ENCODE measurements at places on chromosomes 7 and 10.

GRCh38 chr7:44965937-44966730 lies 12.7 kb downstream of the MYO1G start:
- DNase-seq: no peak

- DNase-seq: peak; percentile 62
These were observed 2.0 kb upstream of the HEPACAM2 start for GRCh38 chr7:93228302-93228701.

- DNase-seq: no peak
These were observed 14.8 kb downstream of the NPS start for GRCh38 chr10:127563718-127564553.

GRCh38 chr10:25130906-25131305 lies 43.9 kb upstream of the GPR158 start:
- no peak for DNase-seq

GRCh38 chr10:95444792-95445191 lies 116.4 kb downstream of the SORBS1 start:
- DNase-seq: no peak

DNA sequence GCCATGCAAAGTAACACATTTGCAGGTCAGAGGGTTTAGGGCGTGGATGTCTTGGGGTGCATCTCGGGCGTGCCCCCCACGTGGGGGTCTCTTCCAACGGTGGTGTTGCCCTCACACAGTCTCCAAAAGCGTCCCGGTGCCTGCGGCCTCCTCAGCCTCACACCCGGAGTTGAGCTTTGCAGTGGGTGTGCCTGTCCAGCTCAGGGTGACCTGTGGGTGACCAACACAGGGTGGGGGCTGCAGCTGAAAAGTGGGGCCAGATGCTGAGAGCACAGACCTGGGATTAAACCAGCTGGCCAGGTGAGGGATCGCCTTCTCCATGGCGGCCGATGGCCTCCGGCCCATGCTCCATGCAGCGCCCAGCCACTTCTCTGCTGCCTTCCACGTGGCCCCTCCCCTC lies 63.1 kb downstream of the PWWP2B start:
- no peak for DNase-seq

DNA sequence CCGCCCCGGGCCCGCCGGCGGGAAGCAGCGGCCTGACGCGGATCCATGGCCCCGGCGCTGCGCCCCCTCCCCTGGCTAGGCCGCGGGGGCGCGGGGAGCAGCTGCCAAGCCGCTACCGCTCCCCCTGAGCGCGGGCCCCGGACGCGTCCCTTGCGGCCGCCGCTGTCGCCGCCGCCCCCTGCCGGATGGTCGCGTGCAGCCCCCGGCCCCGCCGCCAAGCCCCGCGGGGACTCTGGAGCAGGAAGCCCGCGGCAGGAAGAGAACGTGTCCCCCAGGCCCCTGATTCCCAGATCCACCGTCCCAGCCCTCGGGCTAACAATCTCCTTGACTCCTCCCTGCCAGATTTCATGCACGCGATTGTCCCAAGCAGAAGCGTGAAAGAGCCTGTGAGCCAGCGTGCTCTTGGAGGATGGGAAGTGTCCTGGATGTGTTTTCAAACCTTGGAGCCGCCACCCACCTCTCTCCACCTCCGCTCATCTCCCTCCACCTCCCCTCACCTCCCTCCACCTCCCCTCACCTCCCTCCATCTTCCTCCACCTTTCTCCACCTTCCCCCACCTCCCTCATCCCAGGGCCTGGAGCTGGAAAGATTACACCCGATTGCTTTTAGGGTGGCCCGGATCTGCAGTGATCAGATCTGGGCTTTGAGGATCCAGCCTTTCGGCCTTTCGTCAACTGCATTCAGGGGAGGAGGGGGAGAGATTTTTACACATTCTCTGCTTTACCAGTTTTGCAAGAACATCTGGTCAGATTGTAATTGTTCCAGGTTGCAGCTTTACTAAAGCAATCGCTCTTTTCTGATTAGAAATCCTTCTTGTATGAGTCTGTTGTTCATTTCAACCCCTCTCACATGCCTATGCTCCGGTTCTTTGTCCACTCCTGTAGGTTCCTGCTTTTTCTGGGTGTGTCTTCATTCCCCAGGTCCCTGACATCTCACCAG lies 570 bp upstream of the PRTFDC1 start:
- peak; percentile 56 for DNase-seq

GRCh38 chr7:108004220-108005142 lies 1.5 kb upstream of the LAMB1 start:
- DNase-seq: peak; percentile 16

GRCh38 chr7:47938574-47939165 lies 9.6 kb downstream of the PKD1L1 start:
- peak; percentile 38 for DNase-seq

GRCh38 chr7:141700296-141700847 lies 1.6 kb downstream of the DENND11 start:
- peak; percentile 35 for DNase-seq

DNA sequence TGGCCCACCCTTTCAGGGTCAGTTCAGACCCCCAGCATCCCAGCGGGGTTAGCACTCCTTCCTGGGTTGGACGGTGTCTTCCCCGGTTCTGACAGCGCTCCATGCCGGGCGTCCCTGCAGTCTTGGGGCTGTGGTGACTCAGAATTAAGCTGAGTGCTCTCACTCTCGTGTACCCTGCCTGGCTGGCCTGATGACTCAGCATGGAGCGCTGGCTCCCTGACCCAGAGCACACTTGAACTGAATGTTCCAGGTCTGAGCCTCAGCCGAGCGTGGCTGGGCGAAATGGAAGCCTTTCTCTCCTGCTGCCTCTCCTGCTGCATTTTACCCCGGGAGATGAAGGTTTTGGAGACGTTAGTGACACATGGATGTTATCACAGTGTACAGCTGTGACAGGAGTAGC lies 7.1 kb downstream of the BAG3 start:
- peak; percentile 87 for DNase-seq

- no peak for DNase-seq
These were observed 517.5 kb downstream of the KIF20B start for GRCh38 chr10:90218846-90219245.

DNA sequence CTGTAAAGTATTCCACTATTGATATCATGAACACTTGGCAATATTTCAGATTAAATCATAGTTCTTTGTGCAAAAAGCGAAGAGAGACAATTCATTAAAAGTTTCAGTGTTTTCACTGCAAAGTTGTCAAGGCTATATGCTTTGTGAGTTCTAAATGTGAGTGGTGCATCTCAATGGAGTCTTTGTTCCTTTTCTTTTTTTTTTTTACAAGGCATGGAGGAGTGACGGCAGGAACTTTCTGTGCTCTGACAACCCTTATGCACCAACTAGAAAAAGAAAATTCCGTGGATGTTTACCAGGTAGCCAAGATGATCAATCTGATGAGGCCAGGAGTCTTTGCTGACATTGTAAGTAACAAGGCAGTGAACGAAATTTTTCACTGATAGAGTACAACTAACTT lies 84.5 kb downstream of the AASS start:
- no peak for DNase-seq

- no peak for DNase-seq
These were observed 19.3 kb upstream of the GPER1 start for GRCh38 chr7:1068619-1069018.

- no peak for DNase-seq
These were observed 112.9 kb upstream of the ANK3 start for GRCh38 chr10:60502621-60503020.

- DNase-seq: peak; percentile 59
These were observed 119.5 kb downstream of the AOAH start for GRCh38 chr7:36604806-36605205.

DNA sequence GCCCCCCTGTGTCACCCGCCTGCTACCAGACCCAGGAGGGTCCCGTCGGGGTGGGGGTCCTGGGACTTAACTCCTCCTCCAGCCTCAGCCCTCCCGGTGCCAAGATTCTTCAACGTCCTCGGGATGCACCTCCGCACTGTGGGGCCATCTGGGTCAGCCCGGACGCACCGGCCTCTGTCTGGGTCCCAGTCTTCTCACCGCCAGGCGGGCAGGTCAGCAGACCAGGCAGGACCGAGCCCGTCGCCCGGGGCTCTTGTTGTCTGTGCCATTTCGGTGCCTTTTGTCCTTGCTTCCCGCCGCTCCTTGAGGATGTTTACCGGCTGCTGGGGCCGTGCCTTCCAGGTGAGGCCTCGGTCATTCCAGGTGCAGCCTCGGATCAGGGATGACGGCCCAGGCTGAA lies 32.1 kb upstream of the PSMG3 start:
- no peak for DNase-seq

GRCh38 chr10:50512214-50512595 lies 111.6 kb downstream of the SGMS1 start:
- DNase-seq: no peak

DNA sequence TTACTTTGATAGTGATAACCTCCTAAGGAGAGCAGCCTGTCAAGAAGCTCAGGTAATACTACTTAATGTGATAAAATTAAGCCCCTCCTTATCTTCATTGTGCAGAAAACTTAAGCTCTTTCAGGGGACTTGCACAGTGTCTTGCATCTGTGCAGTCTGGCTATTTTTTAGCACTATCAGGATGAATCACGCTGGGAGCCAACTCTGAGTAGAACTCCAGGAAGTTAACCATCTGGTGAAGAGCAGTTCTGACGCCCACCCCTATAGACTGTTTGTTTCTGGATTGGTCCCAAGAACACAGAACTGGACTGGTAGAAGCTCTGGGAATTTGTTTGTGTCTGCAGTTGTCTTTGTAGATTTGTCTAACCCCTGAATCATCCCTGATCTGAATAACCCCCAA lies 41.9 kb downstream of the AGK start:
- peak; percentile 2 for DNase-seq

- peak; percentile 98 for DNase-seq
These were observed 67.8 kb downstream of the SLC13A1 start for GRCh38 chr7:123131961-123132360.
